ENCODE measurements at places on chromosomes 6 and 20.

- DNase-seq = no peak
Measured at GRCh38 chr20:1210501-1210900, 7.2 kb downstream of the C20orf202 start.

- DNase-seq = no peak
Measured at GRCh38 chr20:58458342-58459057, 56.7 kb downstream of the APCDD1L start.

DNA sequence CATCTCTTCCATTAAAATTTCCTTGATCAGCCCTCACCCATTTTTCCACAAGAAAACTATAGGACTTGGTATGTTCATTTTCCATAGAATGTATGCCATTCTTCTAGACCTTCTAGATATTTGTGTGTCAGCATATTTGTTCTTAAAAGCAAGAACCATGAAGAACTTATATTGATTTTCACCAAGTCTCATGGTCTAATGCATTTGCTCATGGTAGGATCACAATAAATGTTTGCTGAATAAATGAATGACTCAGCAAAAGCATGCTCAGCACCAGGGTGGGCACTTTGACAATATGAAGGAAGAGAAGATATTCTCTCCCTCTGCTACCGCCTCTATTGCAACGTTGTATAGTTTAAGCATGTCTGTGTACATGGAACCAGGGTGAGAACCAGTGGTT is 805.5 kb upstream of the SLC35B3 start:
- DNase-seq = no peak

GRCh38 chr20:49431329-49431728 is 51.1 kb downstream of the KCNB1 start:
- no peak for DNase-seq

DNA sequence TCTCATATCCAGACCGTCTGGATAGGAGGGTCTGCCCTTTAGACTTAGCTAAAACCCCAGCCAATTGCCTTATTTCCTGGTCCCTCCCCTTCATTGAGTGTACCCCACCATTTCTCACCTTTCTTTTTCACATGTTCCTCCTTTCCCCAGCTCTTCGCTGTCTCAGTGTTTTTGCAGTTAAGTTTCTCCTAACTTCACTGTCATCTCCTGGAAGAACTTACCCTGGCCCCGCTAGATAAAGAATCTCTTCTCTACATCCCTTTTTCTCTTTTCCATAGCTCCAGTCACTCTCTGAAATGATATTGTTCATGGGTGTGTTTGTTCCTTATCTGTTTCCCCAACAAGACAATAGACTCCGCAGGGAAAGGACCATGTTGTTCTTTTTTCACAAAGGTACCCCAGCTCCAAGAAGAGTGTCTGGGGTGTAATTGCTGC is 208.8 kb downstream of the TSHZ2 start:
- DNase-seq = no peak

DNA sequence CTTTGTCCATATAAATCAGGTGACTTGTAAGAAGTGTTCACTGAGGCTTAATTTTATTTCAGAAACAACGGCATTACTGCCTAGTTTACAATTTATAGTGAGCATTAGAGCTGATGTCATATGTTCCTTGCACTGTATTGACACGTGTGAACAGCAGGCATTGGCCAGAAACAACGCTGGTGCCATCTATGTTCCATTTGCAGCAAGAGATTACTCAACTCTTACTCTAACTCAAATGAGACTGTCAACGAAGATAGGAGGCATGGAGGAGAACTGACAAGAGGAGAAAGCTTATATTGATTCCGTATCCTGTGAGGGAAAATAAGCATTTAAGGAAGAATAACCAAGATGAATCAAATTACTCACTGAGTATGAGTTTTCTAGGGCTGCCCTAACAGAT is 48.4 kb downstream of the MTFR2 start:
- no peak for DNase-seq

DNA sequence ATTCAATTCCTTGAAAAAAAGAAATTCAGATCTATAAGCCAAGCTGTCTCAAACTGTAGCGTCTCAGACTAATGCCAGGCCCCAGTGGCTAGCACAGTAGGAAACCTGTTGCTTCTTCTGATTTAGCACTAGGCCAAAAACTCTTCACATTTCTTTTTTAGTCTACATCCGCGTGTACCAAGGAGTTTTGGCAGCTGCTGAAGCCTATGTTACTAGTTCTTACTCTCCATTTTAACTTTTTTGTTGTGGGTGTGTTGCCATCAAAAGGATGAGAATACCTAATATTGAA is 65.0 kb upstream of the BTN3A2 start:
- no peak for DNase-seq

DNA sequence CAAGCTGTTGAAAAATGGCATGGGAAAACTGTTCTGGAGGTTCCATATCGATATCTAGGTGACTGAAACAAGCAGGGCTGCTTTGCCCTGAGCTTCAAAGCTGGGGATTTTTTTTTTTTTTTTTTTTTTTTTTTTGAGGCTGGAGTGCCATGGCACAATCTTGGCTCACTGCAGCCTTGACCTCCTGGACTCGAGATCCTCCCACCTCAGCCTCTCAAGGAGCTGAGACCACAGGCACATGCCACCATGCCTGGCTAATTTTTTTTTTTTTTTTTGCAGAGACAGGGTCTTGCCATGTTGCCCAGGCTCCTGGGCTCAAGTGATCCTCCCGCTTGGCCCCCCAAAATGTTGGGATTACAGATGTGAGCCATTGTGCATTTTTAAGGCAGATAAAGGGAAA is 11.0 kb downstream of the ERGIC3 start:
- DNase-seq = no peak

GRCh38 chr20:63840405-63840828 is 9.4 kb upstream of the ZBTB46 start:
- DNase-seq = no peak

- DNase-seq = no peak
Measured at GRCh38 chr6:140036196-140036595, 661.7 kb upstream of the CITED2 start.
